ENCODE measurements at places on chromosomes 6 and 20. TPM values are rescaled to one million over a fixed set of nuclear protein-coding genes. Genes with fewer than 3 reads are reported as not detected.

The ARG1 gene
- total RNA-seq = not detected

The VNN1 gene
- not detected for total RNA-seq

The TLDC2 gene
- not detected for total RNA-seq

DNA sequence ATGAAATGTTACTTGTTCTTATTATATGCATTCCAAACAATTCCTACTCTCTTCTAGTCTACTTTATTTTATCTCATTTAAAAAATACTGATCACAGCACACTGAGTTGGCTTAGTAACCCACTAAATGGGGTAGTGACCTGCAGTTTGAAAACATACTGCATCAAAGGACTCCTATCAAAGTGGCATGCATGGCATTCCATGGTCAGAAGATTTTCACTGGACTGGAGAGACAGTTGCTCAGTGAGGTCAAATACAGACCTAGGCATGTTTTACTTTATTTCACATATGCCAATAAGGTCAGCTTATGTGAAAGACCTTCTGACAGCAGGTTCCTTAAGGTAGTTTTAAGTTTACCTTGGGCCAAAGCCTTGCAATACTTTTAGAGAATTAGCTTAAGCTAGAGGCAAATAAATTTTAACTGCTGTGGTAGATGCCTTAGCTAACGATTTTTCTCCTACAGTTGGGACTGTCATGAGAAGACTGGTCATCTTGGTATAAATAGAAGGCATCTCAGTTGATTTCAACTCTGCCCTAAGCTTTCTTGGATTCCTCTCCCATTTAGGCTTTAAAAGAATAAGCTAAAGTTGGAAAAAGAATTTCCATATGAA lies 35.1 kb downstream of the TPD52L1 start:
- DNase-seq = no peak

DNA sequence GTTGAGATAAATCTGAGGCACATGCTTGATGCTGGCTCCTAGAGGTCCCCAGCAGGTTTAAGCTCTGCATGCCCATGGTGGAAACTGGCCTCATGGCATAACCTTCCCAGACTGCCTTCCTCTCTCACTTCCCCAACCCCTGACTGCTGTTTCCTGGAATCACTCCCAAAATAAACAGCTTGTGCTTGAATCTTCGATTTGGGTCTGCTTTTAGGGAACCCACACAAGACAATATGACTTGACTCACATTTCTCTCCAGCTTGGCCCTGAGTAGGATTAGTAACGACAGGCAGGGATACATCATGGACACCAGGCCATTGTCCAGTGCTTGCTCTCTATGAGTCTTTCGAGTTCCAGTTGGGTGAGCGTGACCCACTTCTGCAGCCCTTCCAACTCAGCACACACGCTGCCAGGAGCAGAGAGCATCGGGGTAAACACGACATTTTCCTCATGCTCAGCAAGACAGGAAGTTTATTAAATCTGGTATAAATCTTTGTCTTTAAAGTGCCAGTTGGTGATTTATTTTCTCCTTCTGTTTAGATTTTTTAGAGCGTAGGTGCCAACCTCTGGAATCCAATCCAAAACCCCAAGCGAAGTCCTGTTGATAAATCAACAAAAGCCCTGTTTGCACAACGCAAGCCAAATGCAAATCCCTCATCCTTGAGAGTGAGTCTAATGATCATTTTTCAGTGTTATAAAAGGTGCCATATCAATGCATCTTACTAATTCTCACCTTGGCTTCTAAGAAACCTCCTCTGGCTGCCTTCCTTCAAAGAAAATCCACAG lies 135.0 kb downstream of the FOXA2 start:
- DNase-seq = no peak

DNA sequence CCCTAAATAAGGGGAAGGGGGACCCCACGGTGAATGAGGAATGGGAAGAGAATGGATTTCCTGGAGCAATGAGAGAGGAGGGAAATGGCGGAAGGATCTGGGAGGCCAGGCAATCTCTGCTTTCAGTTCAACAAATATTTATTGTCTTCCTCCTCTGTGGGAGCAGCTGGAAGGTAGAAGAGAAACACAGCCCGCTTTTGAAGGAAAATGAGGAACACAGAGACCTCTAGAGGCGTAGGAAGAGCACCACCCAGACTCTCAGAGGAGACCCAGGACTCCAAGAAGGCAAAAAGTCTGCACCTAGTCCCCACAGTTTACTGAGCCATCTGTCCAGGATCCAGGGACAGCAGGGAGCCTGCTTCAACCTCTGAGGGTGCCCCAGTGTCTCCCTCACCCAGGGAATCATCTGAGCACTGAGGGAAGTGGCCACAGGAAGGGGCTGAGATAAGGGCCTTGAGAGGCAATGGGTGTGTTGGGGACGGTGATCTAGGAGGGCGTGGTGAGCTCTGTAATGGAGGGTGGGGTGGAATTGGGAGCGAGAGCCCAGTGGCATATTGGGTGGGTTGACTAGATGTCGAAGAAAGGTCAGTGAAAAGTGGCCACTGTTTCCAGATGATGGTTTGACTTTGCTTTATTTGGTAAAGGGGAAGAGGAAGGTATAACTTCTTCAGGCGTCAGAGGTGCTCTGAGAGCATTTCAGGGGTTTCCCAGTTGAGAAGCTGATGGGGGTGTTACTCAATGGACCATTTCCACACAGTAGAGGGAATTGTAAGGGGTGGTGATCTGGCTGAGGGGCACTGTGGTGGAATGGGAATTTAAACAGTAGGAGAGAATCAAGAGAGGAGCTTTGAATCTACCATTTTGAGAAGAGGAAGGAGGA lies 610 bp downstream of the PSORS1C1 start:
- DNase-seq = no peak

- no peak for DNase-seq
Measured at GRCh38 chr6:148431840-148432239, 89.2 kb downstream of the SASH1 start.

GRCh38 chr6:73796881-73797280 lies 100.9 kb downstream of the CD109 start:
- DNase-seq = no peak

GRCh38 chr6:130661077-130661476 lies 166.1 kb upstream of the SMLR1 start:
- DNase-seq = no peak

DNA sequence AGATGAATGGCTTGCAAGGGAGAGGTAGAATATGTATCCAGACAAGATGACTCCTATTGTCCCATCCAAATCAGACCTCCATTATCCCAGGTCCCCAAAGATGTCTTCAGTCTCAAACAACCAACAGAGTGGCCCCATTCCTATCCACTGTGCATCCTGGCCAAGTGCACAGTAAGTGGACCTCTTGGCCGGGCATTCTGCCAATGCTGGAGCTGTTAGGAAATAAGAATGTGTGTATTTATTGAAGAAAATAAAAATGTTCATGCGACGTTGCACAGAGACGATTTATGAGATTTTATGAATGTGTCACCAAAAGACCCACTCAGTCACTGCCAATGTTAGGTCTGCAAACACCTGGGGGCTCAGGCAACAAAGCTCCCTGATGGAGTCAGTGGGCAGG lies 196.0 kb downstream of the MAFB start:
- DNase-seq = no peak

GRCh38 chr6:119669221-119669620 lies 319.7 kb upstream of the MAN1A1 start:
- DNase-seq = no peak

GRCh38 chr6:36284359-36284758 lies 14.5 kb downstream of the PNPLA1 start:
- no peak for DNase-seq

GRCh38 chr6:139271056-139271455 lies 20.7 kb downstream of the TXLNB start:
- no peak for DNase-seq

DNA sequence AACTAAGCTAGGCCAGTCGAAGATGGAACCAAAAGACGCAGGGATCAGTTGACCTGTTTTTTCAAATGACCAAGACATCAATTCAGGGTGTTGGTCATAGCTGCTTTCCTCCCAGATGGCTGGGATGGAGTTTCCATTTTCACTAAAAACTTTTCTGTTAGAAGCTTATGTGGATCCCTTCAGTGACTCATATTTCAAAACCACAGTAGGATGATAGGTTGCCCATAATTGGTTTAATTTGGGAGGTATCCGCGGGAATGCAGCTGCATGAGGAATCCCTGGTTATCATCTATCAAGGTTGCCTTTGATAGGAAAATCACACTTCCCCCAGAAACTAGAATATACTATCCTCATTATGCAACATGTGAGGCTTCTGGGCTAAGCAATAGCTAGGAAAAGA lies 150.9 kb upstream of the MLIP start:
- DNase-seq = no peak

DNA sequence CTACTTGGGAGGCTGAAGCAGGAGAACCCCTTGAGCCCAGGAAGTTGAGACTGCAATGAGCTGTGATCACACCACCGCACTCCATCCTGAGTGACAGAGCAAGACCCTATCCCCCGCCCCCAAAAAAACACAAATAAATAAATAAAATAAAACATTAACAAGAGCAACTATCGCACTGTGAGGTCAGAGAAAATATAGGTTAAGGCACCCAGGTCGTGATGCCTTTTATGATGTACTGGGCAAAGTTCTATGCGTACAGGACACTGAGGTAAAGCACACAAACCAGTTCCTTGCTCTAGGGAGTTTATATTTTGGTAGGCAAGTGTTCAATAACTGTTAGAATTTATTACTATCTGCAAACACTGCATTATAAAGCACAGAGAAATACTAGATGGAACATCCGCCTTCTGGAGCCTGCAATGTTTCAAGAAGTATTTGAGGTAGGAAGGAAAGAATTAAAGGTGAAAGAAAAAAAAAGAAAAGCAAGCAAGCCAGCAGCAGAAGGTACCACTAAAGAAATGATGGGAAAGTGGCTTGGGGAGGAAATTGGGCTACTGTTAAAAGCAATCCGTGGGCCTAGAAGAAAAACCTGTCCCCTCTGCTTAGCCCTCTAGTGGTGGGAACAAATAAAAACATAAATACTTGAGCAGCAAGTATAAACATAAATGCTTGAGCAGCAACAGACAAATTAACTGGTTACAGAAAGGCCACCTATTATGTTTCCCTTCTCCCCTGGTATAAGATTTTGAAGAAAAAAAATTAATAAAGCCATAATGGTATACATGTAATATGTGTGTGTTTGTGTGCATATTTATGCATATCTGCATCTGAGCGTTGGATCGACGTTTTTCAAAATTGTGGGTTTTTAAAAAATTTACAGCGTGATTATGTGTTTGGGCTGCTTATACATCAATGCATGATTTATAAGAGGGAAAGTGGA lies 128.0 kb downstream of the PHACTR1 start:
- DNase-seq = no peak

- peak; percentile 4 for DNase-seq
Measured at GRCh38 chr6:161694995-161695394, 421.1 kb upstream of the AGPAT4 start.

DNA sequence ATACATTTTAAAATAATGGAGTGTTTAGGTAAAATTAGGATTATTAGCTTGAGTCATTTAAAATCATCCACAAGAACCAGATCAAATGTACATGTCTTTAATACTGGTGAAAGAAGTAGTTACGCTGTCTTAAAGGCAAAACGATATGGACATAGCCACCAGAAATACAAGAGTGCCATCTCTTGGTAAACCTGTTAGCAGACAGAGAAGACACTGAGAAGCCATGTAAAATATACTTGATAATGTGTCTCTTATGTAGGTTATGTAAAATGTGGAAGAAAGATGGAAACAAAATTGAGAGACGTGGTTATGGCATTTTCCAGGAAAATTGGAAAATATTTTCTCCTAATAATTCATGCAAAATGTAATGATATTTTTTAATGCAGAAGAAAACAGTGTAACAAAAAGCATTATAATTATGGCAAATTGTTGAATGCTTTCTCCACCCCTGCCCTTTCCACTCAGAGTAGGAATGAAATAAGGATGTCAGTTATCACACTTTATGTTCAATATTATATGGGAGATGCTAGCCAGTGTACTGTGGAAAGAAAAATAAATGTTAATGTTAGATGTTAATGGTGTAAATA lies 12.2 kb upstream of the SLC17A2 start:
- peak; percentile 42 for DNase-seq

DNA sequence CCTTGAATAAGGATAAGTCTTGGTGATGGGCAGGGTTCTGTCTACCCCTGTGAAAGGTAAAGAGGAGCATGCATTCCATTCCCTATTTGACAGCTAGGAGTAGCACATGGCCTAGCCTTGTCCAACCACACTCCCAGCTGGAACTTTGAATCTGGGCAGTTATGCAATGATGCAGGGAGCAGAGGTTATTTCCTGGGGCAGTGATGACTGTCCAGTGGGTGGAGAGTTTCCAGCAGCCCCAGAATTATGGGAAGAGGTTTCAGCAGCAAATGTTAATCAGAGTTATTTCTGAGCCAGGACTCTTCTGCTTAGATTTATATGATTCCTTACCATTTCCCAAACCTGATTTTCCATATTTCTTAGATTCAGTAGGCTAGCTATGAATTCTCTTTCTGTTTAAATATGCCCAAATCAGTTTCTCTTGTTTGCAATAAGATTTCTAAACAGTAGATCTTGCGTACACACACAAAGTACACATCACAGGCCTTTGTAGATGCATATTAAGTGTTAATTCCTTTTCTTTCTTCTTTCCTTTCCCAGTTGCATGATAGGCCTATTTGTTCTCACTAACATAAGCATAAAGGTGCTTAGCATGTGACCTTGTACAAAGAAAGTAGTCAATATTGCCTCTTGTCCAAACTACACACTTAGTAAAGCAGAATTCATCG lies 17.3 kb upstream of the TXLNB start:
- no peak for DNase-seq

GRCh38 chr6:37695273-37695672 lies 2.4 kb downstream of the MDGA1 start:
- DNase-seq = no peak

All from Panc1 (cell line).